ENCODE measurements at places on chromosomes 7 and 10.
A peak's percentile ranks its signal among the peaks of the same experiment; 100 is the strongest.

DNA sequence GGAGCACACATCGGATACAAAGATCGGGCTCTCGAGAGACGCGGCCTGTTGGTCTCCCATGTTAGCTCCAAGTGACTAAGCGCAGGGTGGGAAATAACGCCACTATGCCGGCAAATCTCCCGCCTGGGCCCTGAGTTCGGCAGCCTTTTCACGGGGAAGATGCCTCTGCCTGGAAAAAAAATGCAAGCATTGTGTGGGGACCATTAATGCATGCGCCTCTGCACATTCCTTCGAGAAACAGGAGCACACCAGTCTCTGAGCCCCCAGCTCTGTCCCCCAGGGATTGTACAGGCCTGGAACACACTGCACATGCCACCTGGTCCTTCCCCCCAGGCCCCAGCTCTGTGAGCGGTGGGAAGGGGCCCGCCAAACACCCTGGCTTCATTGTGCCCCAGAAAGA is 44.1 kb downstream of the FBXW4 start:
- DNase-seq, result no peak

DNA sequence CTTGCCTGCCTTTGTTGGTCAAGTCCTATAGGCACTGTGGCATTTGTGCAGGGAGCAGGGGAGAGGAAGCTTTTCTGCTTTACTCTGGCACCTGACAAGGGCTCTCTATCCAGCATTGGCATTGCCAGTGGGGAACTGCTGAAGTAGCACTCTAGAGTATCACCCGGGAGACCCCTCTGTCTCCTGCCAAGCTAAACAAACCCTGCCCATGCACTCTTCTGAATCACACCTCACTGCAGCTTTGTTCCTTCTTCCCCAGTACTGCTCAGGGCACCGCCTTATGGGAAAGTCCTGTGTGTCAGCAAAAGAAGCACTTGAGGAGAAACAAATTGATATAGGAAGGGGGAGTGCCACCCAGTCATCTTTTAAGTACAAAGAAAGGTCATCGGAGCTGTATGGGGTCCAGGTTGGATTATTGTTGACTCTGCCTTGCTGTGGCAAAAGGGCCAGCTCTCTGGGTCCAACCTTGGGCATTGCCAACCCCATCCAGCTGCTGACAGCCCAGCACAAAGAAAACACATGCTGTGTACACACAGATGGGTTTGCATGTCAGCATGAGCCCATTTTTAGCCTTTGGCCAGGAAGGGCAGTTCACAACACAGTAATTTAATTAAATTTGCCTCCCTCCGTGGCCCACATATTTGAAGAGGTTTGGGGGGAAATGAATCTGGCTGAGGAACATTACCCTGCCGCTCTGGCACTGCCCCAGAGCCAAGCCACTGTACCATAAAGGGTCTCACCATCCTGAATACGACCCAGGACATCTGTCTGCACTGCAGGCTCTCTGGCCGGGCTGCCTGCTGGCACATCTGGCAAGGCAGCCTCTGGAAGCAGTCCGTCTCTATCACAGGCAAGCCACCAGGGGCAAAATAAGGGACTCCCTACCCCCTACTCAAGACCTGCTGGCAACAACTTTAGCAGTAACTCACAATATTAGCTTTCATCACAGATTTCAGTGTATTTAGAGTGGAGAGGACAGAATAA is 13.1 kb downstream of the LRRC4 start:
- peak; percentile 58 for DNase-seq

GRCh38 chr10:63273577-63273976 is 140.4 kb downstream of the NRBF2 start:
- DNase-seq, result peak; percentile 51

DNA sequence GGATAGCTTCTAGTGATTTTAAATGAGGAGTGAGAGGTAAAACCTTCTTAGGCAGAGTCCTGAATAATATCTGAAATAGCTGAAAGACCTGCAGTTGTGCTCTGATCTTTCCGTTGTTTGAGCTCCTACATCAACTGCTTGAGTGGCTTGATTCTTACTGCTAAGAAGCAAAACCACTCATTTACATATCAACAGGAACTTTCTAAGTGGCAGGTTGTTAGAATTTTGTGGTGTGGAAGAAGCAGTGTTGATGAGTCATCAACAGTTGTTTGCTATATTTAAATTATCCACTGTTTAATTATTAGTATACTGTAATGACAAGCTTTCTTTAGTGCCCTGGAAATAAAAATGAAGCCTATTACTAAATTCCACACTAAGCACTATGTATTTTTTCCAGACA is 689.5 kb downstream of the DNAJB9 start:
- no peak for DNase-seq

DNA sequence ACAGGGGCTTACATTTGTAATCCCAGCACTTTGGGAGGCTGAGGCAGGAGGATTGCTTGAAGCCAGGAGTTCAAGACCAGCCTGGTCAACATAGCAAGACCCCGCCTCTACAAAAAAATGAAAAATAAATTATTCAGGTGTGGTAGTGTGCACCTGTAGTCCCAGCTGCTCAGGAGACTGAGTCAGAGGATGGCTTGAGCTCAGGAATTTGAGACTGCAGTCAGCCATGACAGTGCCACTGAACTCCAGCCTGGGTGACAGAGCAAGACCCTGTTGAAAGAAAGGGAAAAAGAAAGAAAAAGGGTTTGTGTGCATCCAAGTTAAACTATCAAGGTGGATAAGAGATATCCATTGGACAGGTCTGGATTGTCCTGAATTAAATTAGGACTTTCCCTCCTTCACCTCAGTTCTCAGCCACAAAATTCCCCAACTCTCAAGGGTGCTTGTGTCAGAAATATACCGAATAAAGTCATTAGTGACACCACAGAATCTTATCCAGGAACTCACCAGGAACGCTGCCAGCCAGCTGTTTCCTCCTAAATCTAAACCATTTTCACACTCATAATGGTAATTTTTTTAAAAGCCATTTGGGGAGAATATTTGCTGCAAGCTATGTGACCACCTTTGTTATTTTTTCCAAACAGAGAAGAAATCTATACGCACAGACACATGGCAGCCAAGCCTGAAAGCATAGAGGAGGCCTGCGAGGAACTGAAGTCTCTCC is 12.0 kb downstream of the AFAP1L2 start:
- no peak for DNase-seq

- DNase-seq, result no peak
Measured at GRCh38 chr10:126935263-126935946, 30.2 kb downstream of the DOCK1 start.

DNA sequence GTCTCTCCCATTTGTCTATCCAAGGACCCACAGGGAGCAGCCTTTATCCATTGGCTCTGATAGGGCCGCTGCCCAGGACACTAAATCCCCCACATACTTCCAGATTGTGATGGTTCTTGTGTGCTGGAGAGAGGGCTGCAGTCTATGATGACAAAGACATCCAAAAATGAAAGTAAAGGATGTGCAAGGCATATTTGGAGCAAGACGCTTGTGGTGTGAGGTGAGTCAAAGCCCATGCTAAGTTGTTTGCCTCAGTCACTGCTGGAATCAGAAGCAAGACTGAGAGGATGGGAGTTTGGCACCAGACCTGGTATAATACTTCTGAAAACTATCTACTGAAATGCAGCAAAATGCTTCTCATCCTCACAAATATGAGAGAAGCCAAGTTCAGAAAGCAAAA is 22.7 kb downstream of the ZNF22 start:
- DNase-seq, result no peak

DNA sequence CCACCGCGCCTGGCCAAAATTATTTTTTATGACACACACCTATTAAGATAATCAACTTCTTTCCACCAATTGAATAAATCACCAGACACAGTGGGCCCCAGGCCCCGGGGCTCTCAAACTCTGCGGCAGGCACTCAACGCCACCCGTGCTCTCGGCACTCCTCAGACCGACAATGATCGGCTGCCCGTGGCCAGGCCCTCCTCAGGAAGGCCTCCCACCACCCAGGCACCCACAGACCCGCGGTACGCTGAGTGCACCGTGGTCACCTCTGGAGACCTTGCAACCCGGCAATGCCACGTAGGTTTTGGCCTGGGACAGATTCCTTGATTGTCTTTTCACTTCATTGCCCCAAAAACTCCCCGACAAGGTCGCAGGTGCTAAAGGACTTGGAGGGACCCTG is 6.9 kb downstream of the RADIL start:
- DNase-seq, result no peak

All from DMS153 (cell line).